ENCODE measurements at places on chromosomes 13 and 19.
A peak's percentile ranks its signal among the peaks of the same experiment; 100 is the strongest.

DNA sequence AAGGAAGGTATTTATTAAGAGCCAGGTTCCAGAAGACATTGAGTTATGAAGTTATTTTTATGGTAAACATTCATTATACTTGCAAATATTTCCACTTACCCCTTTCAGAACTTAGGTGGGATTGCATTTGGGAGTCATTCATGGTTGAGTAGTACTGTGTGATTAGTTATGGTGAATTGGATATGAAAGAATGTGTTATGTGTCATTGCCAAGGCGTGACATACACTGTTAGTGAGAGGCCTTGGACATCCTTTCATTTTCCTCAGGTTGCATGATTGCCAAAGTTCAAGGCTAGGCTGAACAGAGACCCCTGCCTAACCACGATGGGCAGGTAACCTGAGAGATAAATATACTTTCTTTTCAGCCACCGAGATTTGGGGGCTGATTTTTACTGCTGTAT lies 40.9 kb upstream of the MYO16 start:
- DNase-seq, result no peak

DNA sequence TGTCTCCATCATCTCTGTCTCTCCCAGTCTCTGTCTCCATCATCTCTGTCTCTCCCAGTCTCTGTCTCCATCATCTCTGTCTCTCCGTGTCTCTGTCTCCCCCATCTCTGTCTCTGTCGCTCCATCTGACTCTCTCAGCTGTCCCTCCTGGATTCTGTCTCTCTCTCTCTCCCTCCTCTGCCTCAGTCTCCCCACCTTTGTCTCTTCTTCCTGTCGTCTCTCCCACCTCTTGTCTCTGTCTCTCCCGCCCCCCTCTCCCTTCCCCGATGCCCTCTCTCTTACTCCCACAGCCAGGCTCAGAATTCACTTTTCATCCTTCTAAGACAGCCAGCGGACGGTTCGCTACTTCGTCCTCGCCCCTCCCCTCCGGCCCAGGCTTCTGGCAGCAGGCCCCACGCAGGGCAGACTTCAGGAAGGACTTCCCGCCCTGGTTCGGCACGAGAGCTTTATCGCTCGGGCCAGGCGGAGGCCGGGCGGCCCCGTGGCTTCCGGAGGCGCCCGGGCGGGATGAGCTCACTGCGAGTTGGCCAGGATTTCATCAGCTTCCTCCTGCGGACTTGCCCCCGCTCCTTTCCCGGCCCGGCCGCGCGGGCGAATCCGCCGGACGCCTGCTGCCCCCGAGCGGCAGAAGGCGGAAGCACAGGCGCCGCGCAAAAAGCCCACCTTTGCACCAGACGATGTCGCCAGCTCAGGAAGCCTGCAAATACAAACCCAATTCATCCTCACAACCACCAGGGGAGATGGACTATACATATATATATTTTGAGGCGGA lies 12.4 kb upstream of the CCDC9 start:
- DNase-seq, result peak; percentile 94

GRCh38 chr13:74796157-74796556 lies 662.0 kb upstream of the KLF12 start:
- no peak for DNase-seq

DNA sequence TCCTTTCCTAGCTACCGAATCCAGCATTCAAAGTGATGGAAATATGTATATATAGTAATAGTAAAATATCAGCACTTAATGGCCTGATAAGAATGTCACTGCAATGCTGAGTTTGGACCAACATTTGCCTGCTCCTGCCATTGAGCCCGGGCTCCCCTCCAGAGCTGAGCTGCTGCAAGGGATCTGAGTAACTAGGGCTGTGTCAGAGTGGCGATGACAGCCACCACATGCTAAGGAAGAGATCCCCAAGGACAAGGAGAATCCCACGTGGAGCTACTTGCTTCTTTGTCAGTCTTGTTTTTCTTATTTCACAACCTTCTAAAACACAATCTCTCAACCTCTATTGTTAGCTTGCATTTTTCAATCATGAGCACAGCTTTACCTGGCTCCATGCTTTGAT lies 19.5 kb upstream of the ALOX5AP start:
- no peak for DNase-seq

- no peak for DNase-seq
These were observed 13.4 kb upstream of the RANBP3 start for GRCh38 chr19:5991244-5991838.
